ENCODE measurements at places on chromosomes 4 and X.

DNA sequence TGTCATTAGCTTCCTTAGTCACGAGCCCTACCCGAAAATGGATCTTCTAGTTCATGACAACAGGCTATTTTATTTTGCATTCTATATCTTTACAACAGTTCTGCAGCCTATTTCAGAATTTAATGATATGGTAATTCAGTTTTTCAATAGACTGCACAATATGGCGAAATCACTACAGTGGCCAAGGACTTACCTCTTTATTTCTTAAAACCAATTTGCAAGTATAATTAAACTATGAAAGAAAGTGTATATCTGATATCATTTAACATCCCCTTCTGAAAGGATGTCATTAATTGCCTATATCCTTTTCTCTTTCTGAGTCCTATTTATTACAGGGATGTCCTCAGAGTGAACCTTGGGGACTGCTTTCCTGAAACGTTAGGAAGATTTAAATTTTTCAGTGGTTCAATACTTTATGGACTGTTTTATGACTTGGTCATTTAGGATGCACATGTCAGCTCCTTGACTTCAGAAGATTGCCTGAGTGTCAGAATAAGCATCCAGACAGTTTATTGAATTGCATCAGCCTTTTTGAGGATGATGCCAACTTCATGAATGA lies 190.8 kb upstream of the GEMIN8 start:
- DNase-seq = no peak

DNA sequence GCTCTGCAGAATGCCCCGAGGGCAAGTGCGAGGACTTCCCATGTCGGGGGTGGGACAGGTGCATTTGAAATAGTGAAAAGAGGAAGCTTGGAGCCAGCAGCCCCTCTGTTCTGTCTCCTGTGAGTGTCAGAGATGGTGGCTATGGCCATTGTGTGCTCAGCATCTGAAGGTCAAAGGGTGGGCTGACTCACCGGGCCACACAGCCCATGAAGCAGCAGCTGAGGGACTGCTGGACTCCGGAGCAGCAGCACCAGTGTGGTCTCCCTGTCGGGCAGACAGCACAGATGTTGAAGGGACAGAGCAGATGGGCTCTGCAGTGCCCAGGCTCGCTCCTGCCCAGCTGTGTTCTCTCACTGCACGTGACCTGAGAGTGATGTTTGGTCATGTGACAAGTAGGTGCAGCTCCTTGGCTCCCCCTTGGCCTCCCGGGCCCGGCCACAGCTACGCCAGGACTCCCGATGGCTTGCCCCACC lies 53.5 kb downstream of the TBC1D14 start:
- no peak for DNase-seq

DNA sequence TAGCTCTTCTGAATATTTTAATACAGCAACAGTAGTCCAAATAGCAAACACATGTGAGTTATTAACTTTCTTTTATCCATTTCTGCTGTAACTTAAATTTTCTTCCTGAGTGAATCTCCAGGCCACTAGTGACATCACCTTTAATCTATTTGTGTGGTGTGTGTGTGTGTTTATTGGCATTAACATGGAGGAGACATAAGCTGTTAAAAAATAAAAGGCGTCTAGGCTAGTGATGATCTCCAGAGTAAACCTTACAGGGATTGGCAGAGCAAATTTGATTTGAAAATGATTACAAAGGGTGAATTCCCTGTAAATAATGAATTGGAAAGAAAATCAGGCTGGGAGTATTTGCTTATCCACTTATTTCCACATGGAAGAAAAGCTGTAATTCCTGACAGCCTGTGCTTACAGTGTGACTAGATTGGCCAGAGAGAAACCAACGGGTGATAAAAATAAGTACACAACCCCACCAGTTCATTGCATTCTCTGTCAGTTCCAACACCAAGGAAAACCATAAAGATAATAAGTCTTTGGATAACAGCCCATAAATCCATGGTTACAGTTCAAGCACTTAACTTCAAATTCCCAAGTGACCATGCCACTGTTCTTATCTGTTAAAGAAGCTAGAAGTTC lies 186.1 kb downstream of the ENOX2 start:
- DNase-seq = no peak

DNA sequence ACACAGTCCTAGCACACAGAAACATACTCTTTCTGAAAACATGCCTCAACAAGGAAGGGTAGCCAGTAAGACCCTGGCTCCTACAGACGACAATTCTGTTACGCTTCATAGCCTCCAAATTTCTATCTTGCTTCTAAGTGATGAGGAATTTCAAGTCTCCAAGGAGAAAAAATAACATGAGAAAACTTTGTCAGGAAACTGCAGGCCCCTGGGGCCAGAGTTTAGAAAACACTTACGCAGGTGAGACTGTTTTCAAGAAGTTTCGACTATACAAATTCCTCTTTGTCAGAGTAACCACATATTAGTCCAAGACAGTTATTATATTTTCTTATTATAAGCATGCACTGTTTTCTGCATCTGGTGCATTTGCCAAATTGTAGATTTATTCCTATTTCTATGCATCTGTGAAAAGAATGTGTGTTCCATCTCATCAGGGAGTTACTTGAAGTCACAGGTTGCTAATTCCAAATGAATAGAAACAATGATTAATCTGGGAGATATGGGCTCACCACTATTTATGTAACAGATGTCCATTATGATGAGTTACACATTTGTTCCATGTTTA lies 30.3 kb upstream of the HCCS start:
- DNase-seq = no peak

GRCh38 chrX:57900975-57901374 lies 9.3 kb downstream of the ZXDA start:
- DNase-seq = no peak

All from activated naive CD8-positive, alpha-beta T cell treated with anti-CD3 and anti-CD28 coated beads, Interleukin-2, amount 50 U/mL, for 16 hours (primary cell).